ENCODE measurements at places on chromosomes 5 and 9.
A peak's percentile ranks its signal among the peaks of the same experiment; 100 is the strongest.

GRCh38 chr9:137618105-137619067 is at the start of gene EHMT1:
TSS of gene EHMT1 (plus strand) at chr9:137619005. CDS start at chr9:137619029, 24 bp downstream.
- peak; percentile 68 for DNase-seq

DNA sequence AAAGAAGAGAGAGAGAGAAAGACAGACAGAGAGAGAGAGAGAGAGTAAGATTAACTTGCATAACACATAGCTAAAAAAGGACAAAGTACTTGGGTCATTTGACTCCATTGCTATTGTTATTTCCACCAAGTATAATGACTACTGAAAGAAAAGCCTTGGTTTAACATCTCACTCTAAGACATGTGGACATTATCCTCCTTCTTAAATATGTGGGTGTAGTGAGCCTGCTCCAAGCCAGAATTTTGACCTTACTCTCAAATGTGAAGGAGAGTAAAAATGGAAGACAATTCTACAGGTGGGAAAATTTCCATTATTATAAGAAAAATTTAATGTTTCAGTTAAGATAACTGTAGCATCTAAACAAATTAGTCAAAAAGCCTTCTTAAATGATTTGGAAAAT is 8.5 kb upstream of the MARCOL start:
- no peak for DNase-seq

GRCh38 chr5:67493676-67494075 is 297.1 kb upstream of the CD180 start:
- DNase-seq, result no peak

GRCh38 chr9:13735181-13735580 is 455.7 kb upstream of the MPDZ start:
- DNase-seq, result no peak

DNA sequence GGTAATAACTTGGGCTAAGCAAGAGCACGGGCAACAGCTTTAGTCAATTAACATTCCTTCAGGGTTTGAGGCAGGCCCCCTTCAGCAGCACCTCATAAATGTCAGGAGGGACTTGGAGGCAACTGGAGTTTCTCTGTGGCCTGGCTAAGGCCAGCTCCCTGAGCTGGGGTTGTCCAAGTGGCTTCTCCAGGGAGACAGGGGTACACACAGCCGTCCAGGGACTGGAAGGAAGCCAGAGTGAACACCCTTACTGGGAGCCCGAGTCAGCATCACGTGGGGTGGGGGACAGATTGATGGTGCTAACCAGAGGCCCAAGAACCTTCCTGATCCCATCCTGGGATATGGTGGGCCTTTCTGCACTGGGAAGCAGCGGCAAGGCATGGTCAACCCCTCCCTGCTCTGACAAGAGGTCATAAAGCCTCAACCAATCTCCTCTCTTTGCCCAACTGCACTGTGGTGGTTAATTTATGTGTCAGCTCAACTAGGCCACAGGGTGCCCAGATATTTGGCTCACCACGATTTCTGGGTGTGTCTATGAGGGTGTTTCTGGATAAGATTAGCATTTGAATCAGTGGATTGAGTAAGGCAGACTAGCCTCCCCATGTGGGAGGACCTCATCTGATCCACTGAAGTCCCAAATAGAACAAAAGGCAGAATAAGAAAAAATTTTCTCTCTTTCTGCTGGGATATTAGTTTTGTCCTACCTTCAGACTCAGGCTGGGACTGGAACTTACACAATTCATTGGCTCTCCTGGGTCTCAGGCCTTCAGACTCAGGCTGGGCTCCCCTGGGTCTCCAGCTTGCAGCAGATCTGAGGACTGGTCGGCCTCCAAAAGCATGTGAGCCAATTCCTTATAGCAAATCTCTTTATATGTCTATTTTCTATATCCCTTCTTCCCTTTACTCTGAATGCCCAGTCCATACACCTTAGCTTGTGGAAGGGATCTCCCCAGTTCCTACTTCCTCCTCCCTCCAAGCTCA is 127.2 kb upstream of the LARP1 start:
- no peak for DNase-seq

DNA sequence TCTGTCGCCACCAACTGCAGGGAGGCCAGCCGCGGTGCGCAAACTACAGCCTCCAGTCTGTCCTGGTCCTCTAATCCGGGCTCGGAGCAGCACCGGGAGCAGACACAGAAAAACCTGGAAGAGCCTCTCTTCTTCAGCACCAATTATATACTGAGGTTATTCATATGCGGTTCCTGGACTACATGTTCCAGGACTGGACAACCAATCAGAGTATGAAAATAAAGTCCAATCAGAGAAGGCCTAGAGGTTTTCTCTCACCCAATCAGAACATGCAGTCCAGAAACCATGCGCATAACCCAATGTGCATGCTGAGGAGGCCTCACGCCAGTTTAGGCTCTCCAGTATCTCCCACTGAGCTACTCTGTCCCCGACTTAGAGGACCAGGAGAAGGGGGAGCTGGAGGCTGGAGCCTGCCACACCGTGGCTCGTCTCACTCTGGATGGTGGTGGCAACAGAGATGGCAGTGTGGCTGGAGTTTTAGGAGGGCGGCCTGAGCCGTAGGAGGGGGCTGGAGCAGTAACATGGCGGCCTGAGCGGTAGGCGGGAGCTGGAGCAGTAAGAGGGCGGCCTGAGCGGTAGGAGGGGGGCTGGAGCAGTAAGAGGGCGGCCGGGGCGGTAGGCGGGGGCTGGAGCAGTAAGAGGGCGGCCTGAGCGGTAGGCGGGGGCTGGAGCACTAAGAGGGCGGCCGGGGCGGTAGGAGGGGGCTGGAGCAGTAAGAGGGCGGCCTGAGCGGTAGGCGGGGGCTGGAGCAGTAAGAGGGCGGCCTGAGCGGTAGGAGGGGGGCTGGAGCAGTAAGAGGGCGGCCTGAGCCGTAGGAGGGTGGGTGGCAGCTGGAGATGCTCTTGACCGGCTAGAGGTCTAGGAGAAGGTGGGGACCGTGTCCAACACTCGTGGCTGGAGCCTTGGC is 20.4 kb upstream of the TRIM52 start:
- DNase-seq, result no peak

- no peak for DNase-seq
Measured at GRCh38 chr5:110250355-110250754, 476.1 kb downstream of the TMEM232 start.

DNA sequence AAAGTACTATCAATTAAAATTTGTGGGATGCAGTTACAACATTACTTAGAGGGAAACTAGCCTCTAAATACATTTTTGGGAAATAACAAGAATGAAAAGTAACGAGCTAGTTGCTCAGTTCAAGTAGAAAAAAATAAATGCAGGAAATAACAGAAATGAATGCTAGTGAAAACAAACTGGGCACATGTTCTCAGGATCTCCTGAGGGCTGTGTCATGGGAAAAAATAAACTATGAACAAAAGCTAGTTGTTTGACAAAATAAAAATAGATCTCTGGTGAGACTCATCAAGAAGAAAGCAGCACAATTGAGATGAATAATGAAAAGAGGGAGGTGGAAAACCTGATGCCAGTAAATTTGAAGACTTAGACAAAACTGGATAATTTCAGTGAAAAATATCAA is 16.3 kb downstream of the IDNK start:
- no peak for DNase-seq

Measured in tibial nerve (tissue), 4 donors.